ENCODE measurements at places on chromosomes 13 and 19.

DNA sequence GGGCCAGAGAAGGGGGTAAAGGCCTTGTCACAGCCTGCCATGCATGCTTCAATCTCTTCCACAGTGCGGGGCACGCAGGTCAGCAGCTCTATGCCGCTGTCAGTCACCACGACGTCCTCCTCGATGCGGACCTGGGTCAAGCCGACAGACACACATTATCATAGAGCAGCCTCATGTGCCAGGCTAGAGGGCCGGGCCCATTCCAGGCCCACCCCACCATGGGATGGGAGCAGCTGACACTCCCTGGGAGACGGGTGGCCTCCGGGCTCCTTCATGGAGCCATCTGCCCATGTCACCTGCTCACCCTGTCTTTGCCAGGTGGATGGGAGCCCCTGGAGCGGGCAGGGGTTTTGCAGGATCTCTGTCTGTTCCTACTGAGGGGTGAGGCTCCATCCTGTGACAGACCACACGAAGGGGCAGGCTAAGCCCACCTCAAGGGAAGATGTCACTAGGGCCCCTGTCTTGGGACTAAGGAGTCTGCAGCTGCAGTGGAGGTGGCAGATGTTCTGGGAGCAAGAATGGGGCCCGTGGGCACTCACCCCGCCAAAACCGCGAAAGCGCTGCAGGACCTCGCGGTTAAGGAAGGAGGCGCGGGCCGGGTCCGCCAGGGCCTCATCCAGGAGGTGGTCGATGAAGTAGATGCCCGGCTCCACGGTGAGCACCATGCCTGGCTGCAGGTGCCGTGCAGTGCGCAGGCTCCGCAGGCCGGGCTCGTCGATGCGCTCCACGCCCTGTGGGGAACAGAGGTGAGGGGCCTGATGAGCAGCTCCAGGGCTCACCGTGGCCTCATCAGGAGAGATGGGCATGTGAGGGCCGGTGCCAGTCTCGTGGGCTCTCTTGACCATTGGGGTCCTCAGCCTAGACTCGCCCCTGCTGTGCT lies 14.1 kb downstream of the CEBPG start:
- no peak for DNase-seq

DNA sequence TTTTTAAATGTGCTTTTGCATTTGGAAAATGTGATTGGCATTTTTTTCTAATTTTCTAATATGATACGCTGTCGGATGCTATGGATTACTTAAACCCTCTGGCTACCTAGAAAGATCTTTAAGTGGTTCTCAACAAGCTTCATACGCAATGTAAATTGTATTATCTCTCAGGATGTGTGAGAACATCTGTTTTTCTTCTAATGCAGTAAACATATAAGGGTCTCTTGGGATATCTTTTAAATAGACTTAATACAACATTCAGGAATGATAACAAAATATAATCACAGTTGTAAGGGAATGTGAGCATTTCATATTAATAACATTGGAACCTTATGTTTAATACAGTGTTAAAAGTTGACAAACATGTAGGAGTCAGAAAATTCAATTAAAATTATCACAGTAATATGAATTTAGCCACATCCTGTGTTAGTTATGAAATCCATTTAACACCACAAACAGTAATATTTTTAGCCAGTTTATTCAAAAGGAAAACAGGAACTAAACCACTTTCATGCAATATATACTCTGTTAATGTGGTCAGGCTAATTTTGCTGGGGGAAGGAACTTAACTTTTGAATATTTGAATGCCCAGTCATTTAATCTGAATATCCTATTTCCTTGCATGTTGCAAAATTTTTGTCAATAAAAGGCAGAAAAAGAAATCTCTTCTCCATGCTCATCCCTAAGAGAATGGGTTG lies 15.0 kb upstream of the ALOX5AP start:
- no peak for DNase-seq

GRCh38 chr19:12888006-12888603 lies 1.1 kb upstream of the KLF1 start:
- DNase-seq: no peak

DNA sequence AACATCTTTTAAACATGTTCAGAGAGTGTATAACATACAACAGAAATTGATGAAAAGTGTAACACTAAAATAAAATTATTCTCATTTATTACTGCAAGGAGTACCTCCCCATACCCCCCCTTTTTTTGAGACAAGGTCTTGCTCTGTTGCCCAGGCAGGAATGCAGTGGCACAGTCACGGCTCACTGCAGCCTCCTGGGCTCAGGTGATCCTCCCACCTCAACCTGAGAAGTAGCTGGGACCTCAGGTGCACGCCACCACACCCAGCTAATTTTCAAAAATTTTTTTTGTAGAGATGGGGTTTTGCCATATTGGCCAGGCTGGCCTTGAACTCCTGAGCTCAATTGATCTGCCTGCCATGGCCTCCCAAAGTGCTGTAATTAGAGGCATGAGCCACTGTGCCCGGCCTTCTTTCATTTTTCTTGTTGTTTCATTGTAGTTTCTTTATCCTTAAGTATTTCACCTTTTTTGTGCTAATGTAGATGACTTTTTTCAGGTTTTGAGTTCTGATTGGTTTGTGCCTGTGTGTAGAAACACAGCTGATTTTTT lies 28.3 kb downstream of the GATAD2A start:
- no peak for DNase-seq

DNA sequence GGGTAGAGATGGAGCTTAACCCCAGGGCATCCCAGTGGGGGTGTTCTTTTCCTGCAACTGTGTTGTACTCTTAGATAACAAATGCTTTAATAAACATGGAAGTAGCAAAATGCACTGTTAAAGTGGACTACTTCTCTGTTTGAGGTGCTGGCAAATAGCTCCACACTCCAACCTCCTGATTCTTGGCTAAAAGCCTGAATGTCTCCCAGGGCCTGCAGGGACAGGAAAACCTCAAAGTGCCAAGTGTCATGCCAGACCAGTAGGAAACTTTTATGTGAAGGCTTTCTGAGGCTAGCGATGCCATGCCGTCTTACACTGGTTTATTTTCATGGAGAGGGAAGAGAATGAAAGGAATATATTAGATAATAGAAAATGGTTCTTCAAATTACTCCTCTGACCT lies 6.8 kb downstream of the FREM2 start:
- DNase-seq: no peak

GRCh38 chr19:43675906-43676305 lies 5.9 kb upstream of the PLAUR start:
- no peak for DNase-seq

DNA sequence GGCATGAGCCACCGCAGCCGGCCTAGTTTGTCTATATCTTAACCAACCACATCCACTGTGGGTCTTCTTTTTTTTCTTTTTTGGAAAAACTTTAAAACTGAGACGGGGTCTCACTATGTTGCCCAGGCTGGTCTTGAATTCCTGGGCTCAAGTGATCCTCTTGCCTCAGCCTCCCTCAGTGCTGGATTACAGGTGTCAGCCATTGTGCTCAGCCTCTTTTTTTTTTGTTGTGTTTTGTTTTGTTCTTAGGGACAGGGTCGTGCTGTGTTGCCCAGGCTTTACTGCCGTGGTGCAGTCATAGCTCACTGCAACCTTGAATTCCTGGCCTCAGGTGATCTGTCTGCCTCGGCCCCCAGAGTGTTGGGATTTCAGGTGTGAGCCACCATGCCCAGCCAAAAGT lies 7.4 kb downstream of the SNRNP70 start:
- DNase-seq: no peak

DNA sequence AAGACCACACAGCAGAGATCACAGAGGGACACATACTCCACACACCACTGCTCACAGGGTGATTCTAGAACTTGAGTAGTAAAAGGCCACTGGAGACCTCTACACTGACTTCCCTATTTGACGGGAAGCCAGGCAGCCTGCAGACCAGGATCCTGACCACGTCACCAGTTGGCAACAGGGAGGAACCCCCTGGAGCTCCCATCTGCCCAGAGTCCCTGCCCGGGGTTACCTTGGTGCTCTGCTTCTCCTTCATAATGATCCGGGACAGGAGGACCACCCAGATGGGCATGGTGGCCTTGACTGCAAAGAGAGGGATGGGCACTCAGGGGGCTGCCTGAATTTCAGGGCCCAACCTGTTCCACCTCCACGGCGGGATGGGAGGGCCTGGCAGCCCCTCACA lies 932 bp downstream of the SLC35E1 start:
- no peak for DNase-seq

DNA sequence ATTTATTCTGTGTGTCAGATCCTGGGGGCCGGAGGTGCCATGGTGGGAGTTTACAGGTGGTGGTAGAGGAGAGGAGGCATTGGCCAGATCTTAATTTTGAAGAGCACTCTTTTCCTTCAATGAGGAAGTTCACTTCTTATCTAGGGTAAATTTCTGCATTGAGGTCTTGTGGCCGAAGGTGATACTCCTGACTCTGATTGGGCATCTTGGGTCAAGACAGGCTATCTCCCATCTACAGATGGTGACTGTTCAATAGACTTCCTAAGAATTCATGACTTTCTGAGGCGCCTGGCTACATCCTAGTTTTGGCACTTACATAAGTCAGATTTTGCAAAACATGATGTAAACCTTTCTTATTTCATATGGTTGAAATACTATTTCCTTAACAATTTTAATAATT lies 135.2 kb downstream of the SUCLA2 start:
- DNase-seq: no peak

DNA sequence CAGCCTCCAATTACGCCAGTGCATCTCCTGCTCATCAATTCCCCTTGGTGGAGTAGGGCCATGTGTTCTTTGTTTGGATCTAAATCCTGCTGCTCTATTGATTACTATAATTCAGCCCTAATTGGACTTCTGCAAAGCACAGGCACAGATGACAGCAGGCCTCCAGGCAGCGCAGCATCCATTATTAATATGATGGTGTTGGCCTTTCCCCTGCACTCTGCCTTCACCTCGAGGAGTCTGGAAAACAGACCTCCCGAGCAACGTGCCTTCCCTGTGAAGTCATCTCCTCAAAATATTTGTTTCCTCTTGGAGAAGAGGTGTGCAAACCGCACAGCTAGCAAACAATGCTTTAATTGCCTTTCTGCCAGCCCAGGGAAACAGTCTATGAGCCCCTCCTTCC lies 92.5 kb downstream of the UQCRFS1 start:
- DNase-seq: no peak

DNA sequence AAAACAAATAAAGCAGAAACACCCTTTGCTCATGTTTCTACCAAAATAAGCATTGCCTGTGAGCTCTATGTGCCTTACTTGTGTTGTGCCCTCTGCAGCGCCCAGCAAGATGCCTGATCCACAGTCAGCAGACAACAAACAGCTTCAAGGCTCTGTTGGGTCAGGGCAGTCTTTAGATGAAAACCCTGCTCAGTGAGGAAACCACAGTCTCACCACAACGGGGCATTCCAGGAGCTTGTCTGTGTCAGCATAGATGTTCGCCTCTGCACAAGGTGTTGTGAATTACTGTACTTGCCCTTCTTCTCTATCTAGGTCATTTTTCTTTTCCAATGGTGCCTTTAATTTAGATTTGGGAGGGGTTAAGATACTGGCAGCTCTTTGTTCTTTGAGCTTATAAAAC lies 251.9 kb downstream of the COL4A1 start:
- no peak for DNase-seq

- DNase-seq: no peak
These were observed 1064.9 kb downstream of the SLITRK5 start for GRCh38 chr13:88736026-88736425.

DNA sequence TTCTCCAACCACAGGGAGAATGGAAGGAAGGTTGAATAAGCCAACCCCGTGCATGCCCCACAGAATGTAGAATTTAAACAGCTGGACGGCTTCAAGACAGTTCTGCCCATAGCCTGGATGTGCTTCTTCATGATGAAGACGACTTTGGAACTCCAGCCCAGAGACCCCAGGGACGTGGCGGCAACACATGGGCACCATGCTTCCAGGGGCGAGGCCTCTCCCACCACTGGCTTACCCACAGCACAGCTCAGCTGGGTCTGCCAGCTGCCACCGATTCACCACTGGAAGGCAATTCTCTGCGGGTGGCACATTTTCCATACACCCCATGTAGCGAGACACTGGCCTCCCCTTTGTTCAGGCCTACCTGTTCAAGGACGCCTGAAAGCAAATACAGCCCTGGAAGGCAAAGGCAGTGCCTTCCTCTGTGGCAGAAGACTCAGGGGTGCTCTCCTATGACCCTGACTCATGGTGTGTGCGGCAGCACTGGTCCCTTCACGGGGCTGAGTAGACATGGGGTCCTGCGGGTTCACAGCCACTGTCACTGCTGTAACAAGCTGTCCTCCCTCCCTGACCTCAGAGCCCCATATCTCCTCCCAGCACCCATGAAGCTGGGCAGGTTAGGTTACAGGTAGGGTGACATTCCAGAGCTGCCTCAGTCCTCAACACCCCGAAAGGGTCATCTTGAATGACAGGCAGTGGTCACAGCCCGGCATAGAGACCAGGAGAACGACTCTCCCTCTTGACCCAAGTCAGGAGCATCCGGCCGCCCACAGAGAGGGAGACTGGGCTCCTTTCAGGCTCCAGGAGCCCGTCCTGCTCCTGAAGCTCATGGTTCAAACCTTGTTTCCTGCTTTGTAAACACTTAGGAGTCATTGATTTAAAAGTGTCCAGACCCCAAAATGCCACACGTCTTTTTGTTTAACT lies 72.7 kb downstream of the SPACA7 start:
- DNase-seq: no peak

DNA sequence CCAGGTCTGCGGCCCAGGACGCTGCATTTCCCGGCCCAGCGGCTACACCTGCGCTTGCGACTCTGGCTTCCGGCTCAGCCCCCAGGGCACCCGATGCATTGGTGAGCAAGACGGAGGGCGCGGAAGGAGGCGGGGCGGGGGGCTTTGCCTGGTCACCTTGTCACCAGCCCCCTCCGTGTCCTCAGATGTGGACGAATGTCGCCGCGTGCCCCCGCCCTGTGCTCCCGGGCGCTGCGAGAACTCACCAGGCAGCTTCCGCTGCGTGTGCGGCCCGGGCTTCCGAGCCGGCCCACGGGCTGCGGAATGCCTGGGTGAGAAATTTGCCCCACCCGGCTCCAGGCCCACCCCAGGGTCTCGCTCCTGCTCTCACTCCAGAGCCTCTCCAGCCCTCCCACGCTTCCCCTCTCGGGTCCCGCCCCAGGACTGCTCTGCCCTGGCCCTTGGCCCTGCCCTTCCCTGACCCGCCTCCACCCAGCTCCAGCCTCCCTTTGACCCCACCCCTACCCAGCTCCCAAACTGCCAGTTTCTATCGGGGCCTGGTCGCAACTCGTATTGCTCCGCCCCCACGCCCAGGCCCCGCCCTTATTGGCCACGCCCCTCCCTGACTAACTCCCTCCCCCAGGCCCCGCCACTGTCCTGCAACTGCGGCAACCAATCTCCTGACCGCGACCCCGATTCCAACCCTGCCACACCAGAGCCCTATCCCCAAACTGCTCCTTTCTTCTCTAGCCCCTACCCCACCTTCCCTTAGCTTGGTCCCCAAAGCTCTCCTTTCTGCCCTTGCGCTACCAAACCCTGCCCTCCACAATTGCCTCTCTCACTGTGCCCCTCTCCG lies 8.6 kb downstream of the LTBP4 start:
- DNase-seq: peak; percentile 92

Measured in memory B cell (primary cell).